Kidney capillary endothelial cell (primary cell): ENCODE measurements at places on chromosomes 2 and 18.

- DNase-seq = no peak
These were observed 6.6 kb upstream of the TUBB6 start for GRCh38 chr18:12301263-12302005.

DNA sequence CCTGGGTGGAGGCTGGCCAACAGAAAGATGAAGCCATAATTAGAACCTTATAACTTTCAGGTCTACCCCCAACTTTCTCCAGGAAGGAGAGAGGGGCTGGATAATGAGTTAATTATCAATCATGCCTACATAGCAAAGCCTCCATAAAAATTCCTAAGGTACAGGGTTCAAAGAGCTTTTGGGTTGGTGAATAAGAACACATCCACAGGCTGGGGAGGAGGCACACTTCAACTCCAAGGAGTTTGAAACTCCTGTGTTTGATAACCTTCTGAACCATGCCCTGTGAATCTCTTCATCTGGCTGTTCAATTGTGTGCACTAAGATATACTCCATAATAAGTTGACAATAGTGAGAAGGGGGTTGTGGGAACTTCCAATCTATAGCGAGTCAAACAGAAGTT lies 552.3 kb downstream of the TDRD15 start:
- no peak for DNase-seq

DNA sequence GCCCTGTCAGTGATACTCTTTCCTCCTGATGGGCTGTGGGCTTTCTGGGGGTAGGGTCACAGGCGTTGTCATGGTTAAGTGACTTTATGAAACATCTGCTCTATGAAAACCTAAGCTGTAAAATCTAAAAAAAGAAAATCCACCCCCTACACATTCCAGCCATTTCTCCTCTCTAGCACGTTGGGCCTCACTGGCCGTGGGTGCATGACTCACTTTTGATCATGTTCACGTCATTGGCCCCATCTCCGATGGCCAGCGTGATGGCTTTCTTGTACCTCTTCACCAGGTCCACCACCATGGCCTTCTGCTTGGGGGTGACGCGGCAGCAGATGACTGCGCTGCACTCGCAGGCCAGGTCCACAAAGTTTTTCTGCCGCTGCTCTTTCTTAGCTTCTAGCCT lies 39.3 kb upstream of the NARS1 start:
- no peak for DNase-seq

DNA sequence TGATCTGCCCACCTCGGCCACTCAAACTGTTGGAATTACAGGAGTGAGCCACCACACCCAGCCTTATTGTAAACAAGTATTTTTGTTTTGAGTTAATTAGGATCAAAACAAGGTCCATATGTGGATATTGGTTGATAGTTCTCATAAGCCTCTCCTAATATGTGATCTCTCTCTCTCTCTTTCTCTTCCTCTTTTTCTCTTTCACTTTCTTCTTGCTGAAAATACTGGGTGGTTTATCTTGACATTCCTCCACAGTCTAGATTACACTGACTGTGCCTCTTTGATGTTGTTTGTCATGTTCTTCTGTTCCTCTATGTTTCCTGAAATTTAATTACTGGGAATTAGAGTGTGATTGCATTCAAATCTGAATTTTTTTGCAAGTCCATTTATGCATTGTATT lies 547.5 kb upstream of the NRXN1 start:
- no peak for DNase-seq

DNA sequence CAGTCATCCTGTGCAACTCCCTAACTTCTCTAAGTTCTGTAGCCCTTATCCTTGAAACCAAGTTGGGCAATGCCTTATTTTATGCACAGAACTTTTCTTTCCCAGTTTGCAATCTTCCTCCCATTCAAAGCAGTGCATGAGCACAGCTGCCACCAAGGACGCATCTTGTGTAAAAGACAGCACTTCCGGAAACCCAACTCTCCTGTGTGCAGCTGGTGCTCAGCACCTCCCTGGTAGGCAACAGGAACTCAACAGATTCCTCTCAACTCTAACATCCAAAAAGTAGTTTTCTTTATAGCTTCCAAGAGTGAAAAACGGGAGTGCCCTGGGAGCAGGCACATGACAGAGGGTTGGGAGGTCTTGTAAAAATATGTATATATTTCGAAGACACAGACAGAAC lies 2.2 kb downstream of the TMEM18 start:
- no peak for DNase-seq

DNA sequence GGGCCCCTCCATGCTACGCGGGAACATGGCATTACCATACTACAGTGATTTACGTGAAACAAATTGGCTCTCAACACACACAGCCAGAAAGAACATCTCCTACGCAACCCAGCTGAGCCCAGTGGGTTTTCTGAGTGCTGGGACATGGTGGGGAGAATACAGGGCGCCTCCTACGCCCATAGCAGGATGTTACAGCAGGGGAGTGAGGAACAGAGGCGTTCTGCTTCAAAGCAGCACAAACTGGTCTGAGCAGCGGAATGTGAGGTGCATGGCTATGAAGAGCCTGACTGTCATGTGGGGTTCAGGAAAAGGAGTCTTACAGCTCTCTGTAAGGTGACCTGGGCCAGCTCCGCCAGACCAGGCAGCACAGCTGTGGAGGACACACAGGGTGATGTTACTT lies 108.6 kb upstream of the REV1 start:
- no peak for DNase-seq

DNA sequence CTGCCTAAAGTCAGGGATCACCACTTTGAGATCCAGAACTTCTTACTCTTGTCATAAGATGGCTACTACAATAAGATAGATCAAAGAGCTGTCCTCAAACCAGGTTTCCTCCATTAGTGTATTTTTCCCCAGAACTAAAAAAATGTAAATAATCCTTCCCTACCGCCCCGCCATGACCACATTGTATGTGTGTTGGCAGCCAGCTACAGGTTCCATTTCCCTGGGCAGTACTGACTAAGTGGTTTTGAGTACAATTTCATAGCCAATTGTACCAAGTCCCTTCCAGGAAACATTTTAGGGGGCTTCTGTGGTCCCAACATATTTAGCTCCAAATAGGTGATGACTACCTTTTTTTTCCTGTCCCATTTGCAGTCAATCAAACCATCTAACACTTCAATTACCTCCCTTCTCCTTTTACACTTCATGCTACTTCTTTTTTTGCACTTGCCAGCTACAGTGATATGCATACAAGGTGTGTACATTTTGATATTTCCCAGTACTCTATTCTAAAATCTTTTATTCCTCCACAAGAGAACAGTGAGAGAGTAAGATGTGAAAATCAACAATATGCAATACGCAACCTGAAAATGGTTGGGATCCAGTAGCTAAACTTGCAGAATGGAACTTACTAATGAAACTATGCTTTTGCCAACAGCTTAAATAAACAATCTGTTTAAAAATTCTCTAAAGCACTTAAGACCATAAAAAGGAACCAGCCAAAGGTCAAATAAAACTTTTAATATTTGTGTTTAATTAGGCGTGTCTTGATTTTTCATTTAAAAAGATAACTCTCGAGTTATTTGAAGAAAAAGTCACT lies 3.9 kb downstream of the PUM2 start:
- no peak for DNase-seq

DNA sequence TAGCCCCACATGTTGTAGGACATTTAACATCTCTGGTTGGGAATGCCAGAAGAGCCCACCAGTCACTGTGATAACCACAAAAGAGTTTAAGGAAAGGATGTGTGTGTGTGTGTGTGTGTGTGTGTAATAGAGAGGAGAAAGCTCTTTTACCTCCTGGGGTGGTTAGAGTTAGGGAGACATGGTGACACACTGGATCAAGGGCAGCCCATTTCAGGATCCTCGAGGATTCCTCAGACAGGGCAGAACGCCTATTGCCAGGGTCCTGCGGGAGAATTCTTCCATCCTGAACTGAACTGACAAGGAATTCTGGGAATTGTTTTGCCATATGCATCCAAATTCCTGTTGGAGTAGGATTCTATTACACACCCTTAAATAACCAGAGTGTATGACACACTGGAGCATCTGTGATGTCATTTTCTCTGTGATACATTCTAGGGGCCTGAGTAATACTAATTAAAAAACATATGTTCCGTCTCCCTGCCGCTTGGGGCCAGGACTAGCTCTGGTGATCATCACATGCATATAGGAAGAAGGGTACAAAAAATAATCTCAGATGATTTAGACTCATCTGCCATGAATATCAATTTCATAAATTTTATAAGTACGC lies 156.4 kb upstream of the MMADHC start:
- DNase-seq = no peak

- DNase-seq = no peak
These were observed 167.5 kb upstream of the ZFP36L2 start for GRCh38 chr2:43393918-43394317.

GRCh38 chr2:16281451-16282335 lies 341.3 kb downstream of the MYCN start:
- DNase-seq = peak; percentile 34

DNA sequence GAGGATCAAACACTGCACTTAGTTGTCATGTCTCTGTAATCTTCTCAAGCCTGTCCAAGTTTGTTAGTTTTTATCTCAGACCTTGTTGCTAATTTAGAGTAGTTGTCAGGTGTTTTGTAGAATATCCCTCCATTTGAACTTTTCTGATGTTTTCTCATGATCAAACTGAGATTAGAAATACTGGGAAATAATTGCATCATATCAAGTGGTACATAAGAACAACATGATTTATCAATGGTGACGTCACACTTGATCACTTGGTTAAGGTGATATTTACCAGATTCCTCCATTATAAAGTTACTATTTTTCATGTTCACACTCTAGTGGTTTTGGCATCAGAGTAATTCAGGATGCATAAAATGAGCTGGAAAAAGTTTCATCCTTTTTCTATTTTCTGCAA lies 1182.4 kb upstream of the ZEB2 start:
- no peak for DNase-seq

GRCh38 chr18:51765606-51766360 lies 568.3 kb upstream of the MEX3C start:
- no peak for DNase-seq

GRCh38 chr2:227394401-227394800 lies 6.7 kb upstream of the SCYGR1 start:
- DNase-seq = no peak

GRCh38 chr18:44857744-44858491 lies 177.2 kb downstream of the SETBP1 start:
- no peak for DNase-seq

DNA sequence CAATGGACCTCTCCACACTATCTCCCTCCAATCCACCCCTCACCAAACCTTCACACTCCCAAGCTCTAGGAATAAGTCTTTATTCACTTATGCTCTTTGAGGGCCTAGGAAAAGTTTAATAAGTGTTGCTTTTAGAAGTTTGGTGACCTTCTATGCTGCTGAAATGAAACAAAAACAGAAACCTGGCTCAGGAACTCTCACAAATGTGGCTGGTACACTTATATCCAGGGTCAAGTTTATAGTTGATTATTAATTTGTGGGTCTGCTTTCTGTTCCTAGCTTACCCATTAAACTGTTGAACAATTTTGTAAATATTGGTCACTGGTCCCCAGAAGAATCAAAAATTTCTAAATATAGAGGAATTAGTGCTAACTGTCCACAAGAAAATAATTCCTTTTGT lies 14.2 kb upstream of the ANKRD44 start:
- no peak for DNase-seq

- DNase-seq = no peak
These were observed 47.7 kb downstream of the HIBCH start for GRCh38 chr2:190271783-190272456.

DNA sequence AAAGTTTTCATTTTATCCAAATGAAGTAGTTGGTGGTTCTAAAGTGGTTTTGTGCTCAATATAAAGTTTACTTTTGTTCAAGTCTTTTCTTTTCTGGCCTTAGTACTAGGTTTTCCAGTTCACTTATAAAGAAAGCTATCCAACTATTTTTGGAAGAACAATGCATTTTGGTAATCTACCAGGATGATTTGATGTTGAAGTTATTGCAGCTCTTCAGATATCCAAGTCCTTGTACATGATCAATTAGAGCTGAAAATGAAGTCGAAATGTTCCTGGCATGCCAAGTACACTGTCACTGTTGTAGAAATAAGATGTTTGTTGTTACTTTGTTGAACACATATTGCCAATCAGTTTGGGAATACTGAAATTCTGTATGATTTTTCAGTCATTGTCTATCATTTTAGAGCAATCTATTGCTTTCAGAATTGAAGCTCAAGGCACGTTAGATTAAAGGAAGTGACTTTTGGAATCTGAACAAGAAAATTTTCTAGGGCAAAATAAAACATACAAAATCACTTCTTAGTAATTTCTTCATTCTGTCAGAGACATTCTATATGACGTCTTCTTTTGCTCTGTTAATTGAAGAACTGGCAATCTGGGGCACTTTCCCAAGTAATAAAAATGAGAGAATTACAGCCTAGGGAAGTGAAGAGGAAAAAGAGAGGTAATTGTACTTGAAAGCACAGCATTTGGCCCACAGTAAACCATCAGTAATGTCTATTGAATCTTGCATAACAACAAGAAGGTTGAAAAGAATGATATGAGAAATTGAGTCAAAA lies 232.3 kb downstream of the MREG start:
- DNase-seq = no peak

DNA sequence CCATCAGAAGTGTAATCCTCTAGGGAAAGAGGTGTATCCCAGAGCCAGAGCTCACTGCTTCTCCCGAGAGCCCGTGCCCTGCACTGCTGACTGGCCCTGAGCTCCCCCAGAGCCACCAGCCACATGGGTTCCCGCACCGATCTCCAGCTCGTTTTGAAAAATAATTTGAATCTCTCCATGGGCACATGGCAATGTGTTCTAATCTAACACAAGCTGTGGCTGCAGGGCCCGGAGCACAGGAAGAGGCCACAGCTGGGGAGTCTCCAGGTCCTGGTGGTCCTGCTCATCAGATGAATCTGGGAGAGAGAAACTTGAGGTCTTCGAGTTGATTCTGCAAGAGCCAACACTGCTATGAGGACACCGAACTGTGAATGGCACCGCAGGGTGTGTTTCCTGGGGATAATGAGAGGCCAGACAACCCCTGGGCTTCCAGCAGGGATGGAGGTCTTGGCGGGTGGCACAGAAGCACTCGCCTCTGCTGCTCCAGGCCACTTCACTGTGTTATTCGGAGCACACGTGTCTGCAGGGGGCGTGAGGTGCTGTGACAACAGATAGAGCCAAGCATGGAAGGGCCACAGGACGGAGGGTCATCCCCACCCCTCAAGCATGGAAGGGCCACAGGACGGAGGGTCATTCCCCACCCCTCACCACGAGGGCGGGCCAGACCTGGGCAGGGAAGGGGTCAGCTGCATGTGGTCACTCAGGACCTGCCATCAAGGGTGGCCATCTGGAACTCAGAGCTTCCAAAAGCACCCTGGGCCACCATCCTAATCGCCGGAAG lies 196.8 kb downstream of the NDUFA10 start:
- DNase-seq = no peak

DNA sequence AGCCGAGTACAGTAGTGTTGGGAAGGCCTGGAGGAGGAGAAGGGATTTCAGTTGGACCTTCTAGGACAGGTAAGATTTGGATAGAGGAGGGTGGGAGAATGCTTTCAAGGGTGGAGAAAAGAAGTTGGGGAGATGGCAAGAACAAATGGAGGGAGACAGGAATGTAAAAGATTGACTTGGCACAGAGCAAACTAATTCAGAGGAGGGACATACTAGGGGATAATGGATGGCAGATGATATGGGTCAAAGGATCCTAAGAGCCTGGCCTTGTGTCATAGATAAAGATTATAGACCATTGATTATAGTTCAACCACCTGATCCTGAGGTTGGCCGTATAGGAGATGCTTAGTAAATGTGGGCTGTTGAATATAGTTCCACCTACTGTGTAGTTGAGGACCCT lies 12.4 kb downstream of the WDR43 start:
- DNase-seq = no peak

- DNase-seq = no peak
These were observed 186.6 kb downstream of the NOL4 start for GRCh38 chr18:34038086-34038485.

GRCh38 chr18:70621710-70622109 lies 332.9 kb downstream of the SOCS6 start:
- DNase-seq = no peak
